ENCODE measurements at places on chromosomes 6 and 20. TPM values are rescaled to one million over a fixed set of nuclear protein-coding genes. Genes with fewer than 3 reads are reported as not detected.

DNA sequence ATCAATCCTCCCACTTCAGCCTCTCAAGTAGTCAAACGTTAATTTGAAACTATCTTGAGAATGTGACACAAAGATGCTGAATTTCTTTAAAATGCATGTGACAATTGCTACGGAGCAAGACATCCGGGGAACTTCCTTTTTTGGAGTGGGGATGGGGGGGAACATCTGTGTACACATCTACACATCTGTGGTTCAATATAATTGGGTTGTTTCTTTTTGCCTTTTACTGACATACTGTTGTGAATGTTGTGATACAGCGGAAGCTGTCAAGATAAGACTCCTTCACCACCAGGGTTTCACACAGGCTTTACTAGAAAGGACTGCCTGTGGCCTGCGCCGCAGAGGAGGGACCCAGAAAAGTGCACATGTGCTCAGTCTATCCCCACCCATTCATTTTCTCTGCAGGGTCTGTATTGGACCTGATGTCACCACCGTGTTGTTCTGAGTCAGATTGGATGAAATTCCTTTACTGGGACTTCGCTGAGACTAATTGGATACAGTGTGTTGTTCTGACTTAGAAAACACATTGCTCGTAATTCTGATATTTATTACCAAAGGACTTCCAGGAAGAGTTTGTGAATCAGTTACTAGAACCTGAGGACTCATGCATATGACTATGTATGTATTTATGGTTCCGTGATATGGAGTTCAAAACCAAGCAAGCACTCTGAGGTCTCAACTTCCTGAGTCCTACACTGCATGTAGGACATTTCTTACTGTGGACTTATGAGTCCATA, 98.7 kb upstream of the SGK1 start:
- no peak for DNase-seq
- H3K4me1 ChIP-seq: peaks cover 5% of the 10 kb centered on the region
- H3K4me3 ChIP-seq: no peak overlapping the region

GRCh38 chr6:163418311-163419029, 4.0 kb downstream of the QKI start:
- H3K4me3 ChIP-seq: no peak overlapping the region
- H3K36me3 ChIP-seq: peaks cover 4% of the 10 kb centered on the region
- H3K4me1 ChIP-seq: peaks cover 44% of the 10 kb centered on the region
- H3K27me3 ChIP-seq: no peaks in the 10 kb centered on the region
- DNase-seq: peak; percentile 19
- peak overlapping the region; percentile 89 for H3K27ac ChIP-seq

- H3K27ac ChIP-seq: no peak overlapping the region
- H3K4me1 ChIP-seq: no peaks in the 10 kb centered on the region
- DNase-seq: no peak
- no peaks in the 10 kb centered on the region for H3K27me3 ChIP-seq
- H3K4me3 ChIP-seq: no peak overlapping the region
- H3K36me3 ChIP-seq: no peaks in the 10 kb centered on the region
These were observed 10.5 kb downstream of the CRISP3 start for GRCh38 chr6:49733680-49734079.

DNA sequence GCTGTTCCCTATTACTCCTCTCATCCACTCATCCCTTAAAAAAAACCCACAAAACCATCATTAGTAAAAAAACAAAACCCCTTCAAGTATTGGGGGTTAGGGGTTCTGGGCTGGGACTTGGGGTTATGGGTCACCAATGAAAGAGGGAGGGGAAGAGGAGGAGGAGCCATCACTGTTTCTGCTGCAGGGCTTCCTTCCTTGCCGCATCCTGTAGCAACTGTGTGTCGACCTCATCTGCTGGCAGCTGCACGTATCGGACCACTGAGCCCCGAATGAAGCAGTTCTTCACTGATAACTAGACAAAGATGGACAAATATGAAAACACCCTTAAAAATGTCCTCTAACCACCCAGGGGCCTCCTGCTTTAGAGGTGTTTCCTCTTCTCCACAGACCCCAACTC, 2.0 kb upstream of the VARS1 start:
- peaks cover 5% of the 10 kb centered on the region for H3K4me1 ChIP-seq
- no peaks in the 10 kb centered on the region for H3K27me3 ChIP-seq
- DNase-seq: no peak
- H3K4me3 ChIP-seq: no peak overlapping the region
- H3K36me3 ChIP-seq: peaks cover 12% of the 10 kb centered on the region

DNA sequence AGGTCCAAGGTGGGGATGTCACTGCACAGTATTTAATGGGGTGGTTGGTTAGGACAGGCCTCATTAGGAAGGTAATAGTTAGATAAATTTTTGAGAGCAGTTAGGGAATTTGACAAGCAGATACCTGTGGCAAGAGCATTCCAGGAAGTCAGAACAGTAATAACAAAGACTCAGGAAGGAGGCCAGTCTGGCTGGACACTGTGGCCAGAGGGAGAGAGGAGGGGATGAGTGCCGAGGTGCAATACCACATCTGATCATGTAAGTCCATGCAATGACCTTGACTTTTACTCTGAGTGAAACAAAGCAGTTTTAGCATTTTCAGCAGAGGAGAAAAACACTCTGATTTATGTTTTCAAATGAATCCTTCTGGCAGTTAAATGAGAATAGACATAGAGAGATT, 990.7 kb upstream of the FLRT3 start:
- no peaks in the 10 kb centered on the region for H3K36me3 ChIP-seq
- H3K27me3 ChIP-seq: no peaks in the 10 kb centered on the region
- no peak for DNase-seq
- H3K4me3 ChIP-seq: no peak overlapping the region

GRCh38 chr6:87110636-87111035, 15.7 kb upstream of the CGA start:
- no peaks in the 10 kb centered on the region for H3K27me3 ChIP-seq
- H3K27ac ChIP-seq: no peak overlapping the region
- no peak overlapping the region for H3K4me3 ChIP-seq
- no peaks in the 10 kb centered on the region for H3K36me3 ChIP-seq
- no peak for DNase-seq

DNA sequence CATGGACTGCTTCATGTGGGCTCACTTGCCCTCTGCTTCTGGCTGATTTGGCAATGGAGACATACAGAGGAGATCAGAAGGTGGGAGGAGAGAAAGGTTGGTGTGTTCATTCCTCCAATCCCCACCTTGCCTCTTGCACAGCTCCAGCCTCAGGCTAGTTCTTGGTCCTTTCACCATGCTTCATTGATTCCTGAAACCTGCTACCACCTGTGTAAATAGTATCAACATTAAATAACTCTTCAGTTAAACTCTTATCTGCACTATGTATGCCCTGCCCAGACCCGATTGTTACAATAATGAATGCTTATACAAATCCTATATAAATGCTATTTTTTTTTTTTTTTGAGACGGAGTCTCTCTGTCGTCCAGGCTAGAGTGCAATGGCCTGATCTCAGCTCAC, 174.5 kb downstream of the CD83 start:
- no peaks in the 10 kb centered on the region for H3K4me1 ChIP-seq
- no peaks in the 10 kb centered on the region for H3K27me3 ChIP-seq
- no peak overlapping the region for H3K27ac ChIP-seq
- H3K36me3 ChIP-seq: no peaks in the 10 kb centered on the region

DNA sequence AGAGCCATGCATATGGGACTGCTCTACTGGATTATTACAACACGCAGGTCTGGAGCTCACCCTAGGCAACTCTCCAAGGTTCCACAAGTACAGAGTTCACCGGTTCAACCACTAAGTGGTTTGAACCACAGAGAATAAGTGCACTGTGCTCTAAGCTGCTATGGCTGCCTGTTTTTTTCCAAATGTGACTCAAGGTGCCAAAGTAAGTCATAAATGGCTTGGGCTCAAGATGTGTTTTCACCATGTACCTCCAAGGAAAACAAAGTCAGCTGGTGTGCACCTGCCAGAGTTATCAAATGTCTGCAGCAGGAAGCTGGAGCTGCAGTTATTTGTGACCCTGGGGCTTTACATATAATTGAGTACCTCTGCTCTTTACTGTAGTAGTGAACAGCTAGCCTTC, 76.7 kb downstream of the PREP start:
- H3K27me3 ChIP-seq: no peaks in the 10 kb centered on the region
- no peak overlapping the region for H3K27ac ChIP-seq
- no peak for DNase-seq

Gene SSTR4
- not detected for polyA plus RNA-seq
